ENCODE measurements at places on chromosomes 6 and 20.

DNA sequence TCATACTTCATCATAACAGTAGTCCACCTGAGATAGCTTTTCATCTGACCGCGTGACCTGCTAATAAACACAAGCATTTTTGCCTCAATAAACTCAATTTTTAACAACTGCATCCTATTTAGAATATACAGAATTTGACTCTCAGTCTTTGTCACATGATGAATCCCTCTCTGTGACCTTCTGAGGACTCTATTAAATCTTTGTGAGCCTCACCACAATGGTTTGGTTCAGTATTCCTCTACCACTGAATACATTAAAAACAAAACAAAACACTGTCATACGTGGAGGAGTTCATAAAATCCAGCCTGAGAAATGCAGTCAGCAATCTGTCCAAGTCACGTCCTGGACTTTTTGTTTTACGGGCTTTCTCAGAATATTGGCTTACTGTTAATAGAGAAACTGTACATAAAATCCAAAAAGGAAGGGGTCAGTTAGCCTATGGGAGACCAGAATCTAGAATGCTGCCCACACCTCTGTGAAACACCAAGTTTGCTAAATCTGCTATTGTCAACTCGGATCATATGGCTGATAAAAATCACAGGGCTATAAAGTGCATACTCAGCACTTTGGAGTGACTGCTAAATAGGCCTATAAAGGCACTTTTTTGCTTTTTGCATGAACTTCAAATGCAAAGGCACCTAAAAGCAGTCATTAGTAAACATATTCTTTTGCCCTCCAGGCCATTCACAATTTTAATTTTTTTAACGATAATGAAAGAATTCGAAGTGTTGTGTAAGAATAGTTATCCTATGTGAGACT is 190.3 kb upstream of the HDDC2 start:
- no peak for DNase-seq

DNA sequence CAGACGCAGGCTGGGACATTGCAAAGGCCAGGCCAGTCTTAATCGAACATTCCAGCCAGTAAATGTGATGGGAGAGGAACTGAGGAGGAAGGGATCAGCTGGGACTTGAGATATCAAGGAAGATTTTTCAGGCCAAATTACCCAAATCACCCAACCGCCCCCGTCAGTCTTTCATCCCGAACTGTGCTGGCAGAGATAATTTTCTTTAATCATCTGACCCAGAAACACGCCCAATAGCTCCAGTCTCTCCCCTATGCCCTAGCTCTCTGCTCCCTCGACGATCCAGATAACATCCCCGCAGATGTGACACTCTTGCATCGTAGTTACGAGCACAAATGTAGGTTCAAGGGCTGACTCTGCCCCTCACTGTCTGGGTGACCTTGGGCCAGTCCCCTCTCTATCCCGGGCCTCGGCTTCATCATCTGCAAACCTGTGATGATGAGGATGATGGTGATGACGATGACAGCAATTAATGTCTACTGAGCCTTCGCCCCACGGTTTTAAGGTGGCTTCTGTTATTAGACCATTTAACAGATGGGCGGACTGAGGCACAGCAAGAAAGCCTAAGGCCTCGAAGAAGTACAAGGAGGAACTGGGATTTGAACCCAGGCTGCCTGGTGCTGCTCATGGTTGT is 118.6 kb downstream of the PREX1 start:
- no peak for DNase-seq

DNA sequence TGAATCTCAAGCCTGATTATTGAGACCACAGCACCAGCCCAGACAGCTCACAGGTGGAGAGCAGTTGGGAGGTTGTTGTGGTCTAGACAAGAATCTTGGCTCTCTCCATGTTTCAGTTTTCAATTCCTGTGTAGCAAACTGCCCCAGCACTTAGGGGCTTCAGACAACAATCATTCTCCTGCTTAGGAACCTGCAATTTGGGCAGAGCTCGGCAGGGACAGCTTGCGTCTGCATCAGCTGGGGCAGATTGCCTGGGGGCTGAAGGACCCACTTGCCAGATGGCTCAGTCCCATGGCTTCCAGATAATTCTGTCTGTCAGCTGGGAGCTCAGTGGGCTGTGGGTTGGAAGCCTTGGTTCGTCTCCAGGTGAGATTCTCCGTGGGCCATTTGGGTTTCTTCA is 6.9 kb downstream of the TGM6 start:
- no peak for DNase-seq

DNA sequence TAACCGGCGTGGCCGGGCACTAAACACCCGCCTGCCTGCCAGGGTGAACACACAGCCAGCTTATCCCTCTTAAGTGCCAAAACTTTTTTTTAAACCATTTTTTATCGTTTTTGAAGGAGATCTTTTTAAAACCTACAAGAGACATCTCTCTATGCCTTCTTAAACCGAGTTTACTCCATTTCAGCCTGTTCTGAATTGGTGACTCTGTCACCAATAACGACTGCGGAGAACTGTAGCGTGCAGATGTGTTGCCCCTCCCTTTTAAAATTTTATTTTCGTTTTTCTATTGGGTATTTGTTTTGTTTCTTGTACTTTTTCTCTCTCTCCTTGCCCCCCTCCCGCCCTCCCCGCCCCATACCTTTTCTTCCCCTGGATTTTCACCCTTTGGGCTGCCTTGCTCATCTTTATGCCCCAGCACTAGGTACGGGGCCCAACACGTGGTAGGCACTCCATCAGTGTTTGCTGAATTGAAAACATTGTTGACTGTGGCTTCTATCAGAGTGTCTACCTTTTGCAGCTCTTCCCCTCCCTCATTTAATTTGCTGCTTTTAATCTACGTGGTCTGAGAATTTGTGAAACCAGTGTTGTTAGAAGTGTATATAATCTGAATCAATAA is 1.5 kb downstream of the ZCCHC3 start:
- no peak for DNase-seq

DNA sequence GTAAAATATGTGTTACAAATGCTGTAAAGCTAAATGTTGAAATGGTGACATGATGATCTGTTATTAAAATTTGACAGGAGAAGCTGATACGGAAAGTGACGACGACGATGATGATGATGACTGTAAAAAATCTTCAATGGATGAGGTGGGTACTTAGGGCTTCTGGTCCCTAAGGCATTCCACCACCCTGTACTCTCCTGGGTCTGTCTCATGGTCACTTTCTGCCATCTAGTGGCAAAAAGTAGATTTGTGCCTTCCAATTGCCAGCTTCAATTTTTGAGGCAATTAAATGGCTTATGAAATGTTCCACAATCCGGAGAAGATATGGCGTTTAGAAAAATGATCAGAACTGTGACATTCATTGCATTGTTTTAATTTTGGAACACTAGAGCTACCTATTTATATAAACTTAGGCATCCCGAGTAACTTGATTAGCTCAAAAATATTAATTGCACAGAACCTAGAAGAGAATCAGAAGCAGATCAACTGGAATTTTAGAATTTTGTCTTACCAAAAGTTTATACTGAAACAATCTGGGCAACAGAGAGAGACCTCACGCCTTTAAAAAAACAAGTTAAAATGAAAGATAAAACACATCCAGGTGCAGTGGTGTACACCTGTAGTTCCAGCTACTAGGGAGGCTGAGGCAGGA is 346.5 kb upstream of the PLCB4 start:
- peak; percentile 35 for DNase-seq

DNA sequence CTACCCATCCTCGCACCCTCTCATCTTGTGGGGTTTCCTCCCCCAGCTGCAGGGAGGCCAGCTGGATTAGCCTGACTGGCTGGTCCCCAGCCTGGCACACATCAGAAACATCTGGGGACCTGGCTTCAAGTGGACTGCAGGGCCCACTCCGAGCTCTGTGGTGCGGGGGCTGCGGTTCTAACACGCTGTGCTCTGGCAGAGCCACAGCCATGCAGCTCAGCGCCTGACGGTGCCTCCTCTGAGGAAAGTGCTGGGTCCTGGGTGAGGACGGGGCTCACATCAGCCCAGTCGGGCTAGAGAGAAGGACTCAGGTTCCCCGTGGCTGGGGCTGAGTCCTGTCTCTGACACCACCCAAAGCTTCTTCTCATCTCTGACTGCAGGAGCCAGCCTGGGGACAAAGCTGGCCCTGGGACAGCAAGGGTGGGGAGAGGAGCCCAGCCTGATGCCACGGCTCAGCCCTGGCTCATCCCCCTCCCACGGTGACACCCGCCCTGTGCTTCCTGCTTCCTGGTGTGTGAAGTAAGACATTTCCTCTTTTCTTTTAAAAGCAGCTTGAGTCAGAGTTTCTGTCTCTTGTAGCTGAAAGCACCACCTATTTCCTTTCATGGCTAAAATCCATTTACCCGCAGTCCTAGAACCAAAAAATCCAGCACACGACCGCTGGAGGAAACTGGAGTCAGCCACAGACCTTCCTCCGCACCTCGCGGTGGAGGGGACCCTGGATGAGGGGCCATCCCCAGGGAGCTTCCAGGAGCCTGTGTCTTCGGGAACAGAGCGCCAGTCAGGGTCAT is 127.4 kb upstream of the AFDN start:
- no peak for DNase-seq

GRCh38 chr20:23251779-23252178 is 98.8 kb upstream of the NXT1 start:
- DNase-seq: no peak

DNA sequence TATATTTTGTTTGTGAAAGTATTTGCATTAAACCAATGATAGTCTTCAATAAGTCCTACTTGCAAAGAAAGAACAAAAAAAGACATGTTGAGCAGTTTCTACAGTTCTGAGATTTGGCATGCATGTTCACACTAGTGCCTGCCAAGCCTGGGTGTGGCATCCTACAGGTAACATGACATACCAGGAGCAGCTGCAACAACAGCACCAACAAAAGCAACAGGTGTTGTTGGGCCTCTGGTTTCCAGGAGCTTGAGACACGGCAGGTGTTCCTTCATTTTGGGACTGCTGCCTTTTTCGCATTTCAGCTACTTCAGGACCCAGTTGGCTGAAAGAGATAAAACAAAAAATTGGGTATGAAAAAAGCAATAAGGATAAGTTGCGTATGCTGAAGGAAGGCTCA is 41.2 kb upstream of the MTRF1L start:
- DNase-seq: no peak

Data from CD8-positive, alpha-beta memory T cell (primary cell).